ENCODE measurements at places on chromosomes 2 and 18.

- DNase-seq, result no peak
Measured at GRCh38 chr2:219179601-219180465, 1.8 kb downstream of the RETREG2 start.

DNA sequence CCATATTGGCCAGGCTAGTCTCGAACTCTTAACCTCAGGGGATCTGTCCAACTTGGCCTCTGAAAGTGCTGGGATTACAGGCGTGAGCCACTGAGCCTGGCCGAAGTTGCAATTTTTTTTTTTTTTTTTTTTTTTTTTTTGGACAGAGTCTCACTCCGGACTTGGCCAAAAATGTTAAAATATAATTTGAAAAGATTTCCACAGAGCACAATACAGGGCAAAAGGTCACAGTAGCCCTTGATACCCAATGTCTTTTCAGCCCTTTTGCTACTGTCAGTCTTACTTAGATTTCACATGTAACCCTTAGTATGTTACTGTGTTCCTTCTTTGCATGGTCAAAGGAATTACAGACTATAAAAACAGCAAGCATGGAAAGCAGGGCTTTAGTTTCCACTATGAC, 42.6 kb upstream of the MAPRE2 start:
- no peak for DNase-seq

GRCh38 chr2:29215739-29216608, 100.8 kb downstream of the CLIP4 start:
- no peak for DNase-seq

GRCh38 chr2:96510931-96511595, 5.9 kb upstream of the NEURL3 start:
- no peak for DNase-seq

GRCh38 chr2:178723786-178724346, 83.4 kb downstream of the TTN start:
- DNase-seq, result no peak

- peak; percentile 65 for DNase-seq
Measured at GRCh38 chr2:175883586-175884194, 118.4 kb downstream of the LNPK start.

DNA sequence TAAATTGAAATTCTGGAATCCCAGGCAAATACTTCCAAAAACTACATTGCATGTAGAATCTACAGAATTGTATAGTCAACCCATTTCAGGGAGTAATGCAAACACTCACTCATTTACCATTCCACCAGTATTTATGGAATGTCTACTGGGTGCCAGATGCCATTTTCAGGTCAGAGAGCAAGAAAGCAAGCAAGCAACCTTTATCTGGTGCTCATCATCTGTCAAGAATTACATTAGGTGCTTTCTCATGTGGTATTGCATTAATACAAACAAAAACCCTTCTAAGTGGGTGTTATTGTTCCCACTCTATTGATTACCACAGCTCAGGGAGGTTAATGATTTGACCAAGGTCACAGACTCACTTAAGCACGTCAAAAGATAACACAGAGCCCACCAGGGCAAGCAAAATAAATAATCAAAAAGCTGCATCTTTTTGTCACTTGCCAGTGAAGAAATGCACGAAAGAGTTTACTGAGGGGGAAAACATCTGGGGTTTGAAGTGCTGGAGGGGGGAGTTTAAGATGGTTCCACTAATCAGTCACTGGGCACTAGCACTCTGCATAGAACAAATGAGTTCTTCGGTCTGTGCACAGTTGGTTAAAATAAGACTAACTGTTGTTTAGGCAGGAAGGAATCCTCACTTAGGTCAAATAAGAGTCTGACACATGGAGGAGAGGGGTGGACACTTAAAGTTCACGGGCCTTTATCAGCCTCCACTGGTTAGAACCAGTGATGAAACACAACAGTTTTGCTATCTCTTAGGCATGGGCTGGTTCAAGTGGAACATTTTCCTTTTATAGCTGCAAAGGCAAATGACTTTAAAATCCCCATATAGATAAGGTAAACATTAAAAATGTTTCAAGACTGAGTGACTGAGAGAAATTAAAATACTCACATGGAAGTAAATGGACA, 208.8 kb downstream of the CDH2 start:
- DNase-seq, result no peak

GRCh38 chr2:236607471-236608187, 38.0 kb downstream of the ACKR3 start:
- DNase-seq, result no peak

DNA sequence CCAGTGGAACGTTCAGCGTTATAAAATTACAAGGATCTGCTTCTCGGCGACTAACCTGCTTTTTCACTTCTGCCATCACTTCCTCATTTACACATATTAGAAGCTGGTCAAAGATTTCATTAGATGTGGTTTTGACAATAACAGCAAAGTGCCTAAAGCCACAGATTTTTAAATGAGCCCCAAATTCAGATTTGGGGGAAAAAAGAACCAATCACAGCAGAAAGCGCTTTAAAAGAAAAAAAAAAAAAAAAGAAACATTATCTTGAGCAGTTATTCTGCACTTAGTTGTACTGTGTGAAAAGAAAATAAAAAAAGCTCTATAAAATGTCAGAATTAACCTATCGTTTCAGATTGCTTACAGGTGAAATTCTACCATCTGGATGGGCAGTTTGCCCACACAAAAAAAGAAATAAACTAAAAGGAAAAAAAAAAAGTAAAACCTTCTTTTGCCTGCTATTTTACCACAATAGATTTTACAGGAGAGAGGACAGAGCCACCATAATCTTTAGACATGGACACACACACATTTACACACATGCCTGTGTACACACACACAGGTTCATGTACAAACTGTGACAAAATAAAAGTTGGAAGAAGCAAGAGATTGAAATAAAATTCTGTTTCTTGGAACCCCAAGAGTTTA, 167.2 kb downstream of the TCF4 start:
- DNase-seq, result peak; percentile 63

GRCh38 chr2:46888421-46888952, 27.1 kb downstream of the MCFD2 start:
- DNase-seq, result no peak

GRCh38 chr2:40095000-40095399, 315.9 kb upstream of the THUMPD2 start:
- DNase-seq, result peak; percentile 11

DNA sequence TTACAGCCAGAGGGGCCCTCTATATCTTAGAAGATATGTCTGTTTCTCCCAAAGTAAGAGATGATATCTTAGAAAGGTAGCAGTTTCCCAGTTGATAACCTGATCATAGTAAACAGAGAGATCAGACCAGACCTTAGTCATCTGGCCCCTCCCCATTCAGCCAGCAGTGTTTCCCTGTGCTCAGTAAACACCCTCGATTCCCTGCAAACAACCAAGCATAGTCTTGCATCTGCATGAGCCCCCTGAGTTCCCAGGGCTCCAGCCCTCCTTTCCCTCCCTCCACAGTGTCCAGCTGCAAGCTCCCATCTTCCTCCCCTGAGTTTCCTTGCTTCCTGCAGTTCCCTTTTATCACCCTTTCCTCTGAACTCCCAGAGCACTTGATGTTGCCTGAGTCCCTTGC, 20.3 kb downstream of the NRP2 start:
- DNase-seq, result no peak

DNA sequence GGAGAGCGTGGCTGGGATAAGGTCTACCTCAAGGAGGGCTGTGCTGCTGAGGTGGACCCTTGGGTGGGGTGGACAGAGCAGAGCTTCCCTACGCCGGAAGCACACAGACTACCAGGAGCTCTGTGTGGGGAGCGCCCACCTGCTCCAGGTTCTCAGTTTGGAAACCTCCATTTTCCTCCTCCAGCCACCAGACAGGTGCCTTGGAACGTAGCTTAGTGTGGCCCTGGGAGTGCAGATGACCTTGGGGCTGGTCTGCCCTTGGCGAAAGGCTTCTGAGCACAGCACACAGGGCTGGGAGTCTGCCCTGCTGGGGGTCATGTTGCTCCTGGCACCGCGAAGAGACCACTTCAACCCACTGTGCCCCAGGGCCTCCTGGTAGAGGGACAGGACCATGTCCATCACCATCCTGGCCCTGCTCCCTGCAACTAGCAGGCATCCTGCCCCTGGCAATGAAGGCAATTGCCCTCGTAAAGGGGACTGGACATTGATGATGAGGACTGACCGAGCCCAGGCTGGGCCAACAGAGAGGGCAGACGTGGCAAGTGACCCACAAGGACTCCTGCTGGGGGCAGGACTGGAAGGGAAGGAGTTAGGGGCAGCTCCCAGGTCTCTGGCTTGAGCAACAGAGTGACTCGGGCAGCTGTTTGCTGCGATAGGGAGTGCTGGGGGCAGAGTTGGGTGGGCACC, 214.7 kb downstream of the CYP26B1 start:
- no peak for DNase-seq

GRCh38 chr2:72325592-72326422, 178.1 kb upstream of the CYP26B1 start:
- DNase-seq, result no peak

DNA sequence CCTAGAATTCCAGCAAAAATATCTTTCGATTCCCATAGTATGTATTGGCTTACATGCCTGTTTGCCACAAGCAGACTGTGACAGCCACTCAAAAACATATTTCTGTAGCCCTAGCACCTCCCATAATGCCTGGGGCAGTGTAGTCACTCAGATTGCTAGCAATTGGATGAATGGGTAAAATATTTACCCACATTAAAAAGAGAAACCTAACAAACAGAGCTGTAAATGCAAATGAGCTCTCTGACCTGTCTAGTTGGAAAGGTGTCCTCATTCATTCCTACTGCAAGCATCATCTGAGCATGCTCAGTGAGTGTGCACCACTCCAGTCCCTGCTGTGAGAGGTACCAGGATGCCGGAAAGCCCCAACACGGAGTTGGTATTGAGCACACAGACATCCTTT, 234.0 kb upstream of the RAB12 start:
- peak; percentile 94 for DNase-seq

DNA sequence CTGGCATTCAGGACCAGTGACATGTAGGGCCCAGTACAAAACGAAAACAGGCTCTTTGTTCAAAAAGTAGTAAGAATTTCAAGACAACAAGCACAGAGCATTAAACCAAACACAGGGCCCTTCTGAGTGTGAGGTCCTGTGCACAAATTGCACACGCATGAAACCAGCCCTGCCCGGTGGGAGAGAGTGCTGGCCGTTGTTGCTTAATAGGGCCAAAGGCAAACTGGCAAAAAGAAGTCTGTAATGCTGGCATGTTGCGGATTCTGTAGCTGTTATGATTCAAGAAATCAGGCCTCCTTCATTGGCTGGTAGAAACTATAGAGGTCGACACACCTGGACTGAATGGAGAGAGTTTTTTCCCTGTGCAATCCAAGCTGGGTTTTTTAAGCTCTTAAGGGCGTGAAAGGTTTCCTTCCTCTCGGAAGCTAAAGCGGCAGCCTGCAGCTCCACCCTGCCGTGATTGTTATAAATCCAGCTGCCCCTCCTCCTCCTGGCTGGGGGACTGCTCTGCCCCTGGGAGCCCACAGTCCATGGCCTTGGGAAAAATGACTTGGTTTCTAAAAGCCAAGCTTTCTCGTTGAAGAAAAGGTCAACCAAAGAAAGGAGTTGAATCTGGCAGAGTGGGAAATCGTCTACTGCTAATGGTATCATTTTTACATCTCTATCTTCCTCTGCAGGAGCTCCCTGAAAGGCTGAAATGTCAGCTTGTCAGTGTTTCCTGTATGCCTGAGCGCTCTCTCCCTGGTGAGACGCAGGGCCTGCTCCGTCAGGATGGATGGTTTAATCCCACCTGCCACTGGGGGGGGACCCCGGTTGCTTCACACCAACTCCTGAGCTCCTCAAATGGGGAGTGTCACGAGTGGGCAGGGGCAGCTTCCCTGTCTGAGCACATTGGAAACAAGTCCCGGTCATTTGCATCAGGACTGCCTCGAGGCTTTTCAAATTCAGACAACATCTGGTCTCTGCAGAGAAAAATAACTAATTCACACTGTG, 143.6 kb downstream of the ALPK2 start:
- DNase-seq, result peak; percentile 80

DNA sequence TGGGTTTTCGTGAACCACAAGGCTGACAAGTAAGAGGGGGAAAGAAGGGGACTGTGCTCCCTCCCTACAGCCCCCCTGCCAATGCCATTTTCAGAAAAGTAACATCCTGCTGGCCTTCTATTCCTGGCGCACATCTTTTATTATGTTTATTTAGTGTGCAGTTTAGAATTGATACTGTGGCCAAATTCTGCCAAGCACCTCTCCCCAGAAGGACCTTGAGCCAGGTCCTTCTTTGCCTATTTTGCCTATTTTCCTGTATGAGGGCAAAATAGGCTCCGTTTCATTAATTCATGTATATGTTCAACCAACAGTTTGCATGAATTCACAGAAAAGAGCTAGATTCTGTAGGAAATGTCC, 136.0 kb downstream of the MYO3B start:
- no peak for DNase-seq

DNA sequence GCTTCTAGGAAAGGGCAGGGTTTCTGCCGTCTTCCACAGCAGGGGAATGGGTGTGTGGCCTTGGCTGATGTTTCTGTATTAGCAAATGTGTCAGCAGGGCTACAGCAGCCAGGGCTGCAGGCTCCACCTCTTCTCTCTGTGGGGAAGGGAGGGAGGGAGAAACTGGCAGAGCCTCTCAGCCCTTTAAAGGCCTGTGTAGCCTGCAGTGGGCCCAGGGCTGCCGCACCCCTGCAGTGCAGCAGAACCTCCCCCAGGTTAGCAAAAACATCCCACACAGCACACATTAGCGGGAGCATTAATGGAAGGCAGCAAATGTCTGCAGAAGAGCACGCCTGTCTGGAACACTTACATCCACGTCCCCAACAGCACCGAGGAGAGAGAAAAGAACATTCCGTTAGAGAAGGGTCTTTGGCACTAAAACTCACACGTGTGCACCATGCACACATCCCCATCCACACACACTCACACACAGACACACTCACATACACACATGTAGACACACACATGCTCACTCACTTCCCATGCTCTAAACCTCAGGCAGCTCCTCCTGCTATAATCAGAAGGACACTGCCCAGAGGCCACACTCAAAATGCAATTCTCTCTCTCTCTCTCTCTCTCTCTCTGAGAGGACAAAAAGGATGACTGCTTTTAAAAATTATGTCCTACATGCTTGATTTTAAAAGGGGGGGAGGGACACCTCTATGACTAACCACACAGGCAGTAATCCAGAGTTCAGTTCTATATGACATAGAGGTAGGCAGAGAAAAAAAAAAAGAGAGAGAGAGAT, 24.1 kb downstream of the MRPL35 start:
- DNase-seq, result no peak

DNA sequence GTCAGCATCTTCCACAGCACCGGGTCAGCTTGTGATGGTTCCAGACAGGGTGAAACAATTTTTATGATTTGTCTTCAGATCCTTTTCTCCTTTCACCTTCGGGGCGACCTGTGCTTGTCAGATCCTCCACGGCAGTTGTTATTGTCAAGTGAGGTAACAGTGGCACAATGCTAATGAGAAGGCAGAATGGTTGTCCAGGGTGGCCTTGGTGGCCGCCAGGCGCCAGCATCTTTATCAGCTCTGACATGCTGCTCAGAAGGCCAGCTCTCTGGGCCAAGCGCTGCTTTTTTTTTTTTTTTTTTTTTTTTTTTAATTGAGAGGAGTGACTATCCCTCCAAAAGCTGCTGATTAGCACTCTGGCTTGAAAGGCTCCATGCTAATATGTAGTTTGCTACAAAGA, 52.3 kb upstream of the MGAT5 start:
- peak; percentile 16 for DNase-seq

DNA sequence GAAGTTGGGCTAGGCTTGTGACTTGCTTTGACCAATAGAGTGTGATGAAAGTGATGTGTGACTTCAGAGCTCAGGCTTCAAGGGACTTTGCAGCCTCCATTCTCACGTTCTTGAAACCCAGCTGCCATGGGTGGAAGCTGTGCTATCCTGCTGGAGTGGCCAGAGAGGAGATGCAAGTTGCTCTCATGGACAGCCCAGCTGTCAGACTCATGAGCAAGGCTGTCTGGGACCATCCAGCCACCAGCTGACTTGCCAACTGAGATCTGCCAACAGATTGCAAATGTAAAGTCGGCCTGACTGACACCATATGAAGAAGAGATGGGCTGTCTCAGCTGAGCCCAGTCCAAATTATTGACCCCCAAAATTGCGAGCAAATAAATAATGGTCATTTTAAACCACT, 226.4 kb upstream of the CXCR4 start:
- no peak for DNase-seq
